Stimulated activated CD4-positive, alpha-beta T cell treated with anti-CD3 and anti-CD28 coated beads, Interleukin-12 subunit alpha, Interleukin-12 subunit beta, amount 100 ng/mL, for 4 hours (primary cell): ENCODE measurements at places on chromosomes 7 and 10.

DNA sequence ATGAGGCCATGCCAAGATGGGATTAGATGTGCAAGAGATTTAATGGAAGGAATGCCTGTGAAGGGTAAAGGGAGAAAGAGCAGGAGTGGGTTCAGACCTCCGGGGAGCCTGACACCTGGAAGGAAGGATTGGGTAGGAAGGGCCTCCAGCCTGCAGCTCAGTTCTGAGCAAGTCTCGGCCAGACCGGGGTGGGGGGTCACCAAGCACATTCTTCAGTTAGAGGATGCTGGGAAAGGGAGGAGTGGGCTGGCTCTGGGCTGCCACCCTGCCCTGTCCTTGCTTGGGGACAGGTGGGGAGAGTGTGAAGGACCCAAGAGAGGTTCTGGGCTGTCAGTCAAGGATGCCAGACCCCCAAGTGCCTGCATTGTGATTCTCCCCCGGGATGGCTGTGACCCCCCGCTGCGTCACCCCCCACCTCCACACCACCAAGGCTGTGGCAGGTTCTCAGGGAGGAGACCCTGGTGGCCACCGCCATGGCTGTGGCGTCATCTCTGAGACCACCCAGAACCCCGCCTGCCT, 16.5 kb upstream of the PRKAG2 start:
- no peak for DNase-seq

DNA sequence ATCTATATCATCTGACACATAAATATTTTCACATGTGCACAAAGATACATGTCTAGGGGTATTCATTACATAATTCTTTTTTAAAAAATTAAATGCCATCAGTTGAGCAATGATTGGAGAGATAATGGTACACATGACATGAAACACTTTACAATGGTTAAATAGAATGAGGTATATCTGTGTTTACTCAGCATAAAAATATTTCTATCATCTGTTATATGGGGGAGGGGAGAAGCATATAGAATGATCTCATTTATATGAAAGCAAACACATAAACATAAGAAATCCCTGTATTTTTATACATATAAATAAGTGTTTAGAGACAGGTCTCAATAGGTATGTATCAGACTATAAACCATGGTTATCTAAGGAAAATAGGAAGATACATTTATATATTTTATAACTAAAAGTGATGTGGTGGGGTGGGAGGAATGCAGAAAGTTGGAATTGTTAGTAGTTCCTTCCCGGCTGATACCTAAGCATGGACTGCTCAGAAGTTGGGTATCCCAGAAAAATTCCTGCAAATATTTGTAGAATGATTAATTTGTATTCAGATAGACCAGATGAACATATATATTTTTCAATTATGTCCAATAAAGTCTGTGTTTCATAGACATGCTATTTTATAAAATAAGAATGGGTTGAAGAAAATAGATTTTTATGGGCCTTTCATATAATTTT, 75.1 kb downstream of the SHOC2 start:
- no peak for DNase-seq

DNA sequence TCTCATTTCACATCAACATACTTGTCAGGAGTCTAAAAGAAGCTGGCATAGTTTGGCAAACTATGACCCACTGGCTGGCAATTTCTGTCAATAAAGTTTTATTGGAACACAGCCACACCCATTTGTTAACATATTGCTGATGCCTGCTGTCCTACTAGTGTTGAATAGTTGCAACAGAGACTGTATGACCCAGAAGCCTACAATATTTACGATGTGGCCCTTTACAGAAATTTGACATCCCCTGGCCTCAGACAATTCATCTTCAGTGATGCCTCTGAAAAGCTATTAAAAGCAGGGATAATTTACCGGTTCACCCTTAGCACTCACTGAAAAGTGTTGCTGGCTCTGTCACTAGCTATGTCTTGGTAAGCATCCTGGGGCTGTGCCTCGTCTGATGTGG, 155.2 kb downstream of the ARID5B start:
- DNase-seq, result no peak

DNA sequence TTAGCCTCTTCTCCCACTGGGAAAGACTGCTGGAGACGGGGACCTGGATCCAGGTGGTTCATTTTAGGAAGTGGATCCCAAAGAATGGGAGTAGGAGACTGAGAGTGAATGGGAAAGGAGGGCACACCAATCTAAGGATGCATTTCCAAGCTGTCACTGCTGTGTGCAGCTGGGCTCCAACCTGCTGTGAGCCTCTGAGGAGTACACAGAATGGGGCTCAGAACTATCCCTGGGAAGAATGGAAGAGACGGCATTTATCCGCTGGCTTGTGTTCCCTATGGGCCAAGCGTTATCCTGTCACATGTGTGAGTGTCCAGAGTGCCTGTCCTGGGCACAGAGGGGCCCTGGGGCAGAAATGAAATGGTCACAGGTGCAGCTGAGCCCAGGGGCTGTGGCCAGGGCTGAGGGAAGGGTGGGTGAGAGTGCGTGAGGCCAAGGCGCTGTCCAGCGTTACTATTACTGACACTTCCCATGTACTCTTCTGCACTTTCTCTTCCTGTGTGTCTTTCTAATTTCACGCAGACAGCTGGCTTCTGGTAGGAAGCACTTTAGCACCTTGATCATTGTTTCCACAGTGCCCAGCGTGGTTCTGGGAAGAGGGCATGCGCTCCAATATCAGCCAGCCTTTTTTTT, 35.4 kb upstream of the PODXL start:
- no peak for DNase-seq

GRCh38 chr10:62860946-62861345, 44.8 kb upstream of the EGR2 start:
- no peak for DNase-seq

GRCh38 chr10:22635650-22636049, 78.7 kb downstream of the PIP4K2A start:
- no peak for DNase-seq

- no peak for DNase-seq
Observed at GRCh38 chr10:64636461-64636860, 1115.3 kb downstream of the REEP3 start.

- no peak for DNase-seq
Observed at GRCh38 chr7:69858471-69858870, 260.2 kb downstream of the AUTS2 start.

GRCh38 chr7:96685755-96686154, 23.9 kb downstream of the SEM1 start:
- no peak for DNase-seq

DNA sequence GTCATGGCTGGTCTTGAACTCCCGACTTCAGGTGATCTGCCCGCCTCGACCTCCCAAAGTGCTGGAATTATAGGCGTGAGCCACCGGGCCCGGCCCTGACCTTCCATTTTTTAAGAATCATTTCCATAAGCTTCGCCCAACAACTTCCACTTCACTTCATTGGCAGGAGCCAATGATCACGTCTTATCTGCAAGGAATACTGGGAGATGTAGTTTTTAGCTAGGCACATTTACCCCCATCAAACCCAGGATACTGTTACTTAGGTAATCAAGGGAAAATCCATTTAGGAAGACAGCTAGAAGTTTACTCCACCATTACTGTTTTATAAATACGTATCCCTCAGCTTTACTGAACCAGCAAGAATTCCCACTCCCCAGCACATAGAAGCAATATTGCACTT, 3.4 kb upstream of the CDK13 start:
- DNase-seq, result no peak
